ENCODE measurements at places on chromosomes 11 and 22. TPM values are rescaled to one million over a fixed set of nuclear protein-coding genes. Genes with fewer than 3 reads are reported as not detected.

Gene TEX12
- total RNA-seq, result not detected

DNA sequence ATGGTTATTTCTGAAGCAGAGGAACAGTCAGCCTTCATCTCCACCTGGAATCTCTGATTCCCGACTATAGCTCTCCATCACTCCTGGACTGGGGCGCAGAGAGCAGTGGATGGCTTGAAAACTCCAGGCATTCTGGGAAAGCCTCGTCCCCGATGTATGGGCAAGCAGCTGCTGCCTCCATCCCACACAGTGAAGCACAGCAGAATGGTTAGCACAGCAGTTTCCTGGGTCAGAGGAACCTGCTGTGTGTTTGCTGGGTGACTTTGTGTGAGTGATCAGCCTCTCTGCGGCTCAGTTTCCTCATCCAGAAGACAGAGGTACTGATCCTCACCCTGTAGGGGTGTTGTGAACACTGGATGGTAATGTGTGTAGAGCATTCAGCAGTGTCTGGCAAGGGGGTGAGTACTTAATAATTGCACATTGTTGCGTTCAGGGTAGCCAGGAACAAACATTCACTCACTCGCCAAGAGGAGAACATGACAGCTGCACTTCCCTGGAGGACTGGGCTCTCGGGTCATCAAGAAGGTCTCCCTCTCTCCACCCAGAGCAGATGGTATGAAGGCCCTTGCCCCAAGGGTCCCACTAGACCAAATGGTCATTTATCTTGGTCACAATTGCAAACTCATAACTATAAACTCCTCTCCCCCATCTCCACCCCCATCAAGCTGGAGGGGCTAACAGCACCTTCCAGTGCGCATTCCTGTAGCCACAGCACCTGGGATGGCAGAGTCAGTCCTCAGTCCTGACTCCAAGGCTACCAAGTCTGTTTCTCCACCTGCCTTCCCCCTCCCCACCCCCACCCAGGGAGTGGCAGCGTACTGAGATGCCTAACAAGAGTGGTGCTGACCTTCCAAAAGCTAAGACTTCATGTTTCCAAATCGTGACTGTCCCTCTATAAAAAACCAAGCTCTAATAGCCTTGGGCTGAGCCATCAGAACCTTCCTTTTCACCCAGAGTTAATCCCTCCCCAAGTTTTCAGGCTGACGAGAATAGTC is 1.5 kb upstream of the CHST1 start:
- no peak for DNase-seq

GRCh38 chr11:82557274-82557673 is 176.4 kb downstream of the FAM181B start:
- DNase-seq, result peak; percentile 22

GRCh38 chr11:124754710-124755109 is 2.7 kb upstream of the VSIG2 start:
- DNase-seq, result no peak

Gene OR8D1
- total RNA-seq, result not detected

GRCh38 chr11:30046578-30046945 is 29.7 kb upstream of the KCNA4 start:
- no peak for DNase-seq

Gene OMP
- 12.4 TPM for total RNA-seq

DNA sequence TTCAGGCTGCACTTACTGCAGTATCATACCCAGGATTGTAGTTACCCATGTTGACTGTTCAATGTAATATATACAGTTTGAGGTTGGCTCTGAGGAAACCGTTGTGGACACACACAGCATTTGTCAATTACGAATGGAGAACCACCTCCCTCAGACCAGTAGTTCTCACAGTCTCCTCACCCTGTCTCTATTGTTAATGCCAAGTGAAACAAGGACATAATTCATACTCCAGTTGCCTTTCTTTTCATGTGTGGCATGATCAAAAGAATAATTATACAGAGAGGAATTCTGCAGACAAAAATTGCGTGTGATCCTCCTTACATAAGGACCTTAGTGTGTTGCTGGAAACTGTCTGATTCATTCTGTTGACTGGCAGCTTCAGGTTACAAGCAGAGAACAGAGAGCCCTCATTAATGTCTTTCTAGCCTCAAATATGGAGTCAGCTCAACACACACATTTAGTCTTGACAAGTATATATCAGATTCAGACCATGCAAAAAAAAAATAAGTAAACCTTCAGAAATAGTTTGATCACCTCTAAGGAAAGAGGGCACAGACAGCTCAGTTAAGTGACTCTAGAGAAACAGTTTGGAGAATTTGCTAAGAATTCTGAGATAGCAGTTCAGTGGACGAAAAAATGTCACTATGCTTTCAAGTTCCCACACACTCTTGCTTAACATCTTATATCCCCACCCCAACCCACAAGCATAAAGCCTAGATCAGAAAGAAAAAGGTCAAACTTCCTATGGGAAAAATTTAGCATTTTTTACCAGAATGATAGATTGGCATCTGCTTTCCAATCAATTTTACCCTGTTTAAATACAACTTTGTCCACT is 96.1 kb downstream of the MAML2 start:
- no peak for DNase-seq

Gene CDC42BPG
- 78.6 TPM for total RNA-seq

DNA sequence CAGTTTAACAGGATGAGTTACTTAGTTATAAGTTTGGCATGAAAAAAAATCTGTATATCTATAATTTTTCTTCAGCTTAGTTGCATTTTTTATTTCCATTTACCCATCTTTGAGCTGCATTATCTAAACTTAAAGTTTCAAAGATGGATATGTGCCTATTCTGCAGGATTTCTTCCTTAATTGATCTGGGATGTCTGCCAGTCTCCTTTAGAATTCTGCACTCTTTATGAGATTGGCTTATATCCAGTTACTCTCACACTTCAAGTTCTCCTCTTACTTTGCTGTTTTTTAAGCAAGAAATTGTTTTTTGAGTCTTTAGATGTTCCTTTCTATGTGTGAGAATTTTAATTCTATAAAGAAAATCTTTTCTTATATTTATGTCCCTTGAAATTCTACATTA is 5.1 kb upstream of the PDGFD start:
- DNase-seq, result no peak

Gene NXPE1
- 14.9 TPM for total RNA-seq

DNA sequence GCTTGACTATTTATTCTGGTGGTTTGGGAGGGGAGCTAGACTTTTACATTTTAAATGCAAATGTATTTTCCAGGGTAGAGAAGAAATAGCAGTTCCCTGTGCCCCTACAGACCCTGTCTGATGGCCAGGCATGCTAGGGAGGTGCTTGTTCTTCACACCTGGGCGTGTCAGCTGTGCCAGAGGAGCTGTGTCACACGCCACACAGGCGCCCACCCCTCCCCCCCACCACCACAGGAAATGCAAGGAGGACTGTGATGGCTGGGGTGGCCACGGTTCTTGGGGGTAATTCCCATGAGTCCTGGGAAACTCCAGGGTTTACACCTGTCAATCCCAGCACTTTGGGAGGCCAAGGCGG is 82.2 kb downstream of the FLI1 start:
- DNase-seq, result no peak

Gene PKDREJ
- 1.3 TPM for total RNA-seq

DNA sequence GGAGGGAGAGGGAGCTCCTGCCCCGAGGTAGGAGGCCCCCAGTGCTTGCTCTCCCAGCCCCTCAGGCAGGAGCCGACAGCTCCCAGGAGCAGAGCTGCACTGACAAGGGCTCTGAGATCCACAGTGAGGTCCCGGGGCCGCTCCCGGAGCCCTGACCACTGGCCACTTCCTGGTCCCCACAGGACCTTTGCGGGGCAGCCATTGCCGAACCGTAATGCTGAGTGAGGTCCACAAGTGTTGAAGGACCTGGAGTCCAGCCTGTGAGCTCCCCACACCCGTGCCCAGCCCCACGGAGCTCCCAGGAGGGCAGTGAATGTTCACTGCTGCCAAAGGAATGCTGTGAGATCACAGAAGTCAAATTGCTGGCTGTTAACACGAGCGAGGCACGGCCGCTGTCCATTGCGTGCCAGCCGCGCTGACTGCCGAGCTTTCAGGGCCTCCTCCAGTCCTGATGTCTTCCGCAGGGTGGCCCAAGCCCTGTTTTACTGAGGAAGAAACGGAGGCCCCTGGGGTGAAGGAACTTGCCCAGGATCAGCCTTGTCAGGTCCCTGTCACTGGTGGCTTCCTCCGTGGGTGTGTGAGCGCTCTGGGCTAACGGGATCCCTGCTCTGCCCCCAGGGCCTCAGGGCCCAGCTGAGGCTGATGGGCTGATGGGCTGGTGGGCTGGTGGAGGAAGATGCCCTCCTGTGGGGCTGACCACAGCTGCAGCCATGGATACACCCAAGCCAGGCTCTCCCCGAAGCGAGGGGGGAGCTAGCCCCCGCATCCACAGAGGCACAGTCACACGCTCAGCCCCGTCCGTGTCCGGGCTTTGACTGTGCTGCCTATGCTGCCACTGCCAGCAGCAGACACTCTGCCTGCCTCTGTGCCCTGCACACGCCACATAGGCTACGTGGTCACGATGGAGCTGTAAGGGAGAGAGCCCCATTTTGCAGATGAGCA is 70.8 kb downstream of the WNT7B start:
- no peak for DNase-seq

Gene LDHAL6A
- not detected for total RNA-seq

- no peak for DNase-seq
These were observed 395 bp upstream of the HIPK3 start for GRCh38 chr11:33256813-33257159.

- no peak for DNase-seq
These were observed 104.8 kb downstream of the ZNF280B start for GRCh38 chr22:22403771-22404170.

- no peak for DNase-seq
These were observed 45.5 kb downstream of the GAS2 start for GRCh38 chr11:22711880-22712279.

GRCh38 chr22:49869845-49870712 is 16.4 kb downstream of the ZBED4 start:
- DNase-seq, result no peak

DNA sequence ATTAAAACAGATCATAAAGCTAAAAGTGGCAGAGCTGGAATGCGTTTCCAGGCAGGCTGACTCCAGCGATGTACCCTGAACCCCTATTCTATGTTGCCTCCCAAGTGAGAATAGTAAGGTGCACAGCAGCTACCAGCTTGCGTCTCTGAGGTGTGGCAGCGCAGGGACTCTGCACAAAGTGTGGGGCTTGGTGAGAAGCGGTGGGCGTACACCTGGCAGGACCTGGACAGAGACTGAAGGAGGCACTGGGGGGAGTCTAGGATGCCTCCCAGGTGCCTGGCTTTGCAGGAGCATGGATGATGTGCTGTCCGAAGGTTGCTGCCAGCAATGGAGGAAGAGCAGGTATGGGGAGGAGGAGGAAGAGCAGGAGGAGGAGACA is 42.9 kb downstream of the AMPD3 start:
- no peak for DNase-seq

- DNase-seq, result no peak
These were observed 83.5 kb downstream of the BDNF start for GRCh38 chr11:27616711-27617110.

Gene VPREB1
- not detected for total RNA-seq

GRCh38 chr22:19270873-19271272 is 20.6 kb downstream of the CLTCL1 start:
- DNase-seq, result no peak

GRCh38 chr22:45683680-45684079 is 12.0 kb downstream of the ATXN10 start:
- no peak for DNase-seq

- DNase-seq, result no peak
These were observed 59.2 kb upstream of the SHISAL1 start for GRCh38 chr22:44371741-44372525.

Gene TESMIN
- 10.7 TPM for total RNA-seq

- no peak for DNase-seq
These were observed 37.9 kb upstream of the ARHGAP32 start for GRCh38 chr11:129230006-129230405.

Gene C11orf87
- not detected for total RNA-seq

Gene MB
- 11.7 TPM for total RNA-seq

DNA sequence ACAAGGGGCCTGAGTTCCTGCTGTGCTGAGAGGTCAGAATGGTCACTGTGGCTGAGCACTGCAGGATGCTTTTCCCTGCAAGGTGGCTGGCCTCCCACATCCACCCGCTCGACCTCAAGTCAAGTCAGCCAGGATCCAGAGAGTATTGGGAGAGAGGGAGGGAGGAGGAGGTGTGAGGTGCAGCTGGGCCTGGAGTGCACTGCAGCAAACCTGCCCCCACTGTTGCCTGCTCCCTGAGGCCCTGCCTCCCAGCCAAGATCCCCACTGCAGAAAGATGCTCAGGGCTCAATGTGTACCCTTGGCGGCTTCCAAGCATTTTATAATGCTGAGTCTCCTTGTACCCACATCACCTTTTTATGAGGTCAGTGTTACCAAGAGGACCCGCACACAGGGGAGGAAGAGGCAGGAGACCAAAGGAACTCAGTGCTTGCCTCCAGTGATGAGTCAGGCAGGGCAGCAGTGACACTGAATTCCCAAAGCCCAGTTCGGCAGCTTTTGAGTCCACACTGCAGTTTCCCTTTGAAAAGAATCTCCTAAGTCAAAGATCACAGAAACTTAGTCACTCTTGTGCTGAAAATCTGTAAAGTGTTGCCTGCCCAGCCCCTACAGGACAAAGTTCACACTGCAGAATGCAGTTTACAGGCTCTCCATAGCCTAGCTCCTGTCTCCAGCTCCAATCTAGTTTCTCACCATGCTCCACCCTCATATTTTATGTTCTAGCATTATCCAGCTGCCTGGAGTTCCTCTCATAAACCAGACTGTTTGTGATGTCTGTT is 3.1 kb downstream of the ENDOD1 start:
- DNase-seq, result no peak

GRCh38 chr11:104385884-104386283 is 221.9 kb upstream of the PDGFD start:
- DNase-seq, result no peak

Gene GRM5
- total RNA-seq, result not detected

DNA sequence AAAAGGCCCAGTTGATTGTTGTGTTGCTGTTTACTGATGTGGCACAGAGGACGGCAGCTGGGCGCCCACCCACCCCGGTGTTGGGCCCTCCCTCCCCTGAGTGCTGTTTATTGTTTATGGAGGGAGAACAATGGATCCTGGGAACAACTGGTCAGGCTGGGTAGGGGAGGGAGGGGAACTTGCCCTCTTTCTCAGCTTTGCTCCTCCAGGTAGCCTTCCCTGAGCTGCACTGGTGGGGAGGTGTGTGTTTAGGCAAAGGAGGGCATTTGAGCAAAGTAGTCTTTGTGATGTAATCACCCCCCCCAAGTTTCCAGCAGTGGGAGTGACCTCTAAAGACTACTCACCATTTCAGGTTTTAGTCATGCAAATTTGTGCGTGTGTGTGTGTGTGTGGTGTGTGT is 1035.3 kb downstream of the NTM start:
- no peak for DNase-seq

DNA sequence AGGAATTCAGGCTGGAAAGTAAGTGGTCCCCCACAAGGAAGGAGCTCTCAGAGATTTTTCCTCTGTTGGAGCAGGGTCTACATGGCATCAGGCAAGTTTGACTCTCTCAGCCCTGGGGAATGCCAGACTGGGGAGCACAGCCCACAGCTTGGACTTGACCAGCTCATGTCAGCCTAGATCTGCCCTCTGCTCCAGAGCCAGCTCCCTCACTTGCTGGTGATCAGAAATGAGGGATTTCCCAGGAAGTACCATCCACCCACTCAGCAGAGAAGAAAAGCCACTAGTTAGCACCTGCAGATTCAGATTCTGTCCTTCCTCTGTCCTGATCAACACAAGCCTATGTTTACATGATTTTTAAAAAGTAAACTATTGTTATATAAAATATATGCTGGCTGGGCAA is 13.0 kb downstream of the TALDO1 start:
- DNase-seq, result no peak

Gene RFPL2
- not detected for total RNA-seq

Measured in Peyer's patch (tissue), 4 donors.